Neural cell (in vitro differentiated cells): ENCODE measurements at places on chromosomes 13 and 19. TPM values are rescaled to one million over a fixed set of nuclear protein-coding genes. Genes with fewer than 3 reads are reported as not detected.

PCDH9 gene
- polyA plus RNA-seq, result 3.5 and 4.6 TPM in 2 replicates

CEACAM5 gene
- not detected in 2 replicates for polyA plus RNA-seq

TPTE2 gene
- 0.83 and 1.0 TPM in 2 replicates for polyA plus RNA-seq

EEF1AKMT1 gene
- 4.5 and 8.2 TPM in 2 replicates for polyA plus RNA-seq

SLITRK6 gene
- 27.8 and 28.6 TPM in 2 replicates for polyA plus RNA-seq

SERP2 gene
- 14.8 and 15.4 TPM in 2 replicates for polyA plus RNA-seq

PLIN5 gene
- polyA plus RNA-seq, result 1.0 and 1.3 TPM in 2 replicates

GPC6 gene
- 8.3 and 9.0 TPM in 2 replicates for polyA plus RNA-seq

STOML3 gene
- polyA plus RNA-seq, result not detected in 2 replicates

RYR1 gene
- polyA plus RNA-seq, result 0.44 and 0.69 TPM in 2 replicates

CYP2F1 gene
- not detected in 2 replicates for polyA plus RNA-seq

SIGLEC14 gene
- polyA plus RNA-seq, result not detected in 2 replicates

JAK3 gene
- polyA plus RNA-seq, result 0.04 and 0.11 TPM in 2 replicates

KLF2 gene
- 0.15 and 0.32 TPM in 2 replicates for polyA plus RNA-seq

RNF17 gene
- polyA plus RNA-seq, result not detected in 2 replicates

MBD3L3 gene
- polyA plus RNA-seq, result not detected in 2 replicates

KCNK6 gene
- not detected in 2 replicates for polyA plus RNA-seq

CYP4F8 gene
- polyA plus RNA-seq, result not detected in 2 replicates

ARL11 gene
- polyA plus RNA-seq, result not detected in 2 replicates

CYSLTR2 gene
- 0.19 and 0.26 TPM in 2 replicates for polyA plus RNA-seq

MIA gene
- 1.8 and 4.0 TPM in 2 replicates for polyA plus RNA-seq

CEACAM19 gene
- 1.8 and 1.9 TPM in 2 replicates for polyA plus RNA-seq

ZNF446 gene
- polyA plus RNA-seq, result 18.2 and 25.9 TPM in 2 replicates

KRTDAP gene
- not detected in 2 replicates for polyA plus RNA-seq
